ENCODE measurements at places on chromosomes 6 and 20.

DNA sequence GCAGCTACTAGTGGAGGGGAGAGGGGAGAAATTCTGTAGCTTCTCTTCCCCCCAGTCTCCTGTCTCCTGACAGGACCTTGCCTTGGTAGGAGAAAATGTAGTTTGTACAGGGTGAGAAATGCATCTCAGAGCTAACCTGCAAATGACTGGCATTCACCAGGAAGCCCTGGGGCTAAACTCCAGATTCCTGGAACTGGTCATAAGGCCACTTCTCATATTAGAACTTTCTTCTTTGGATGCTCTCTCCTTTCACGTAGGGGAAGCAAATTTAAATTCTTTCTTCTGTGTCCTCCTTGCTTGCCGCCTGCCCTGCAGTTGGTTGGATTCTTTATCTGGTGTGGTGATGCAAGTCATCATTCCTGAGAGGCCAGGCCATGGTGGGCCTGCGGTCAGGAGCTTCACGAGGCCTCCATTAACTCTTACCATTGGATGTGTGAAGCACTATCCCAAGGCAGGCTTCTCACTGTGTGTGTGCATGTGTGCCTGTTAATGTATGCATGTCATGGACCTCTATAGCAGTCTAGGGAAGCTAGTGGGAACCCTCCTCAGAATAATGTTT lies 182.0 kb downstream of the PHF3 start:
- DNase-seq: no peak

GRCh38 chr6:14674458-14674857 lies 556.9 kb downstream of the CD83 start:
- no peak for DNase-seq

GRCh38 chr20:49297605-49298530 lies 20.0 kb upstream of the ZNFX1 start:
- no peak for DNase-seq

GRCh38 chr6:121515630-121516265 lies 80.3 kb downstream of the GJA1 start:
- DNase-seq: no peak

GRCh38 chr6:165774903-165775601 lies 112.0 kb upstream of the PDE10A start:
- DNase-seq: no peak

DNA sequence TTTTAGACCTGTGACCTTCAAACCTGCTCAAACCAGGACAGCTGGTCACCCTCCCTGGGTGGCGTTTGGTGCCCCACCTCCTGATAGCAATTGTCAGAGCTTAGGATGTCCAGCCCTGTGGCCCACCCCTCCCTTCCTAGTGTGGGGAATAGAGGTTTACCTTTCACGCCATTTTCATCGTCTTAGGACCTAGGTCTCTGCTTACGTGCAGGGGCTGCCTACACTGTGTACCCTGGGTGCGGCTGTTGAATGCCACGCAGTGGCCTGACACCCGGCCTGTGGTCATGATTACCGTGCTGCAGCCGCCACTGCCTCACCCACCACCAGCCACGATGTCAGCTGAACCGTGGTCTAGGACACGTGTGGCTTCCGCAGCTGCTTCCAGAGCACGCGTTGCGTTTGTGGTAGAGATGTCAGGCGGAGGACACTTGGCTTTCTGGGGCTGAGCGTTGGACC lies 157.3 kb downstream of the DTNBP1 start:
- no peak for DNase-seq

DNA sequence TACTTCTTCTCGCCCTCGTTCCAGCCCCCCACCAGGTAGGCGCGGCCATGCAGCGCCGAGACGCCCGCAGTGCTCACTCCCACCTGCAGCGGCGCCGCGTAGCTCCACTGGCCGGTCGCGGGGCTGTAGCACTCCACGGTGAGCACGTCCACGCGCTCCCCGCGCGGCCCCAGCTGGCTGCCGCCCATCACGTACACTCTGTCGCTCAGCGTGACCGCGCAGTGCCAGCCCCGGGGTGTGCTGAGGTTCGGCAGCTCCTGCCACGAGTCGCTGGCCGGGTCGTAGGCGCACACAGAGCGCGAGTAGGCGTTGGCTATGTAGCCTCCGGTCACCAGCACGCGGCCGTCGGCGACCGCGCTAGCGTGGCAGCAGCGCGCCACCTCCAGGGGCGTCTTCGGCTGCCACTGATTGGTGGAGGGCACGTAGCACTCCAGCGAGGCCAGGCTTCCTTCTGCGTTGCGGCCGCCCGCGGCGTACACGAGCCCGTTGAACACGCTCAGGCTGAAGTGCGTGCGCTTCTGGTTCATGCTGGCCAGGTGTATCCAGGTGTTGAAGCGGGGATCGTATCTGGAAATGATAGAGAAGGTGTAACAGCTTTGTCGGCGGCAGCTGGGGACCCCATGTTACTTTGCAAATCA lies 13.7 kb downstream of the KLHL31 start:
- DNase-seq: peak; percentile 58

DNA sequence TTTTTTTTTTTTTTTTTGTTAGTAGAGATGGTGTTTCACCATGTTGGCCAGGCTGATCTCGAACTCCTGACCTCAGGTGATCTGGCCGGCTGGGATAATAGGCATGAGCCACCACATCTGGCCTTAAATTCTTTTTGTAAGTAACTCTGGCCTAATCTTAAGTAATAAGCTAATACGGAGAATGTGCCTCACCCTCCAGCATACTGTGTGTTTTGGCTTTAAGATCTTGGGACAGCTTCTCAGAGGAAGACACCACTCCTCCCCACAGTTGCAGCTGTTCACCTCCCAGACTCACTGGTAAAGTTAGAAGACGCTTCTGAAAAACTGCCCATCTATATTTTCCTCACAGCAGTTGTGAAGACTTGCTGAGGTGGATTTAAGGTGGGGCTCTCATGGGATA lies 120.8 kb downstream of the CCDC170 start:
- no peak for DNase-seq

DNA sequence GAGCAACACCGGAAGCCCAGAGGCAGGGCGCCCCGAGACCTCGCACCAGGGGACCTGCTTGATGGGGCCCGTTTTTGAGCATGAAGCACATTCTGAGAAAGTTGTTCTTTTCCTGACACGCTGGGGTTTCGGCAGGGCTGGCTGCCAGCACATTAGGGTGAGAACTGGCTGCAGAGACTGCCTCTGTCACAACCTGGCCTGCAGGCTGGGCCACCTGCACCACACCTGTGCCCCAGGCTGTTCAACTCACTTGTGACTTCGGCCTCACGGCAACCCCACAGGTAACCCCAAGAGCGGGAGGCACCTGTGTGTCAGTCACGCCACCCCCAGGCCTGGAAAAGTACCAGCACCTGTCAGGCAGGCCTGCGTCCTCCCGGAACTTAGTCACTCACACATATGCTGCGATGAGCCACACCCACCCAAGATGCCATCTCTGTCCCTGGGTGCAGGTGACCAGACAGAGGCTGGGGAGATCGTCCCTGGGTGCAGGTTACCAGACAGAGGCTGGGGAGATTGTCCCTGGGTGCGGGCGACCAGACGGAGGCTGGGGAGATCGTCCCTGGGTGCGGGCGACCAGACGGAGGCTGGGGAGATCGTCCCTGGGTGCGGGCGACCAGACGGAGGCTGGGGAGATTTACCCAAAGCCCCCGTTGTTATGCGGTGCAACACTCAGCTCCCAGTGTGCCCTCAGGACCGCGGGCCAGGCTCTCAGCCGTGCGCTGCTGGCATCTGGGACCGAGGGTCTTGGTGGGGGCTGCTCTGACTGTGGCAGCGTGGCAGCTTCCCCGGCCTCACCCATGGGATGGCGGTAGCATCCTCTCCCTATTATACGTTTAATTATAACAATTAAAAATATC lies 82.5 kb upstream of the BHLHE23 start:
- DNase-seq: no peak

GRCh38 chr6:170047823-170048222 lies 243.1 kb downstream of the DLL1 start:
- no peak for DNase-seq

DNA sequence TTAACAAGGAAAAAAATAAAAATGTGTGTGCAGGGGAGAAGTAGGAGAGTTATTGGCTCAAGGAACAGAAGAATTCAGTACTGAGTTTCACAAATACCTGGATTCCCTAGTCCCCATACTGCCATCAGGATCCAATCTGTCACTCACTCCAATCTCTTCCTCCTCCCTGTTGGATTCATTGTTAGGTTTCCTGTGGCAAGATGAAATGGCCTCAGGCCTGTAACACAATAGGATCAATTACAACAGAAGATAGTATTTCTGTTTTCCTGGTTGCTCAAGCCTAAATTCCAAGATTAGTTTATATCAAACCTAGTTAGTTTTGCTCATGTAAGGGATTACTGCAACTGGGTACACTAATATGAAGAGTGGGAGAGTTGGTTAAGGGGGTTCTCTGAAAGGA lies 24.4 kb downstream of the HCRTR2 start:
- no peak for DNase-seq

DNA sequence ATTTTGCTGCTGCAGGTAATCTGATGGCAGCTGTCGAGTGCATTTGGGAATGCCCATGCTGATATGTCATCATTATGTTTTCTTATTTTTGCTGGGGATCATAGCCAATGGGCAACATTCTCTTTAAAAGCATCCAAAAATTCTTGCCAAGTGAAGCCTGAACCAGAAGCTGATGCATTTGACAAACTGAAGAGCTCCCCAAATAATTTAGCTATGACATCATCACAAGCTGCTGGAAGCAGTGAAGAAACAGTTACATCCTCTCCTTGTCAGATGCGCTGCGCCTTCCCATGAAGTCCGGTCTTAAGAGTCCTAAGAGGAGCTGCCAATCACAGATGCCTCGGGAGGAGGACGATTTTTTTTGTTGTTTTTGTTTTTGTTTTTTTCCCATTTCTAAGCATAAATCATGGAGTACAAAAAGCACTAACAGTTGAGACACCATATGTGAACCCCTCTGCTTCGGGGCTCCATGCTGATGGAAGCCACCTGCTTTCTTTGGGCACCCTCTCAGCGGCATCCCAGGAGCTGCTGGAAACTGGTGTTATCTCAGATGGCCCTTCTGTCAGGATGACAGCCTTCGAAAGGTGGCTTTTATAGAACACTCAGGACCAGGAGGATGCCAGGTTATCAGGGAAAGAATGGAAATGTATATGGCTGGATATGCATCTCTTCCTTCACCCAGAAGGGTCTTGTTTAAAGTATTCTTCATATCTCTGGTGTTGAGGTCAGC lies 56.1 kb upstream of the FOXQ1 start:
- DNase-seq: no peak

- no peak for DNase-seq
Measured at GRCh38 chr20:40575851-40576250, 113.2 kb downstream of the MAFB start.

DNA sequence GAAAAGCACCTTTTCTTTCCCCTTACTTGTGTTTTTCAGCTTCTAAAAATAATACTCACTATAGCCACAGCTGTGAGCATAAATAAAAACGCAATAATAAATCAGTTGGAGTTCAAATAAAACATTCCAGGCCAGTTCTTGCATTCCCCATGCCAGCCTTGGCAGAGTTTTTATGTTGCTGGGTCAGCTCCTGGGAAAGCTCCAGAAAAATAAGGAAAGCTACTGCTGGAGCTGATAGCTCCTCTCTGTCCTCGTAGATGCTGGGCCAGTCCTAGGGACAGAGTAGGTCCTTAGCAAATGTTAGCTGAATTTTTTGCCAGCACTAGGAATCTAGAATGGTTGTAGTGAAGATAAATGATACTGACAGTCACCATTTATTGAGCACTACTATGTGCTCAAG lies 389.0 kb upstream of the SYNCRIP start:
- DNase-seq: no peak

Data from stimulated activated CD8-positive, alpha-beta memory T cell treated with anti-CD3 and anti-CD28 coated beads, Interleukin-4, amount 100 ng/mL, for 1 hour (primary cell).